ENCODE measurements at places on chromosomes 4 and X. TPM values are rescaled to one million over a fixed set of nuclear protein-coding genes. Genes with fewer than 3 reads are reported as not detected.

SPARCL1 gene
- polyA plus RNA-seq: not detected

VCX3B gene
- not detected for polyA plus RNA-seq

DNA sequence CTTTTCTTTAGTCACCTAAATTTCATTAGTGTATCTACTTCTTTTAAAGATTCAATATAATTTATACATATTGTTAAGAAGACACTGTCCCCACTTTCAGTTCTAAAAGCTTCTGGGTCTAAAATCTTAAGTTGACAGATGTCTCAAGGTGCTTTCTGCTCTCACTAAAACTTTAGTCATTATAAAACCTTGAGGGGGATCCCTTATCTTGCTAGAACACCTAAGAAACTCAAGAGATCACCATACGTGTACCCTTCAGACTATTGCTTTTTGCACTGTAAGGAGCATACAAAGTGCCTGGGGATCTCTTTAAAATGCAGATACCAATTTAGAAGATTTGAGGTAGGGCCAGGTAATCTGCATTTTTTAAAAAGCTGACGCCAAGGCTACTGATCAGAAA lies 30.1 kb downstream of the CYBB start:
- H3K36me3 ChIP-seq: no peaks in the 10 kb centered on the region
- H3K27me3 ChIP-seq: peaks cover 8% of the 10 kb centered on the region
- DNase-seq: no peak
- no peaks in the 10 kb centered on the region for H3K4me1 ChIP-seq

DNA sequence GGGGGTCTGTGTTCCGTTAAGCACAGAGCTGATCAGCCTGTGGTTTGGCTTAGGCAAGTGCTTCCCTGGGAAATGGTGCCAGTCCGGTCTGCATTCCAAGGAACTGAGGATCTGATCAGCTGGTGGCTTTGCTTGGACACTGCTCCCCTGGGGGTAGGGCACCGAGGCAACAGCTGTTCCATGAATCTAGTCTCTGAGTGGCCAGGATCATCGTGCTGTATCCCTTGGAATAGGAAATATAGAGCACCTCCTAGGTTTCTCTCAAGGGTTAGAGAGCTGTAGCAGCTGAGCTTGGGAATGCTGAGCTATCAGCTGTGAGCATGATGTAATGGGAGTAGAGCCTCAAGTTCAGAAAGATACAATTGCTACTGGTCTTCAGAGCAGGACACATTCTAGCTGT lies 863.9 kb downstream of the RAPGEF2 start:
- H3K36me3 ChIP-seq: no peaks in the 10 kb centered on the region
- no peaks in the 10 kb centered on the region for H3K27me3 ChIP-seq
- no peak overlapping the region for H3K4me3 ChIP-seq
- no peak overlapping the region for H3K27ac ChIP-seq
- no peaks in the 10 kb centered on the region for H3K4me1 ChIP-seq

DNA sequence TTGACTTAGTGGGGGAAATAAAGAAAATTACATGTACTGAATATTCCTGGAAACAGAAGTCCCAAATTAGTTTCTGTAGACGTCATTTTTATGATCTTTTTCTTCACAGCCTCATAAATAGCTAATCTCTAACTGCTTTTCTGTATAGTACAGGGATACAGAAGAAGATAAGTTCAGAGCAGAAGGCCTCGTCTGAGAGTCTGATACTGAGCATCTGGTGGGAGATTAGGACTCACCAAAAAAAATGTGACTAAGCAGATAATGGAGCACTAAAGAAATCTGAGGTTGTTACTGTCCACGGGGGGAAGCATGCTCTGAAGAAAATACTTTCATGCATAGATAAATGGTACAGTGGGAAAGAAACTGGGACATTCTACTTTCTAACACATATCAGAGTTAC lies 115.3 kb upstream of the TRPC5 start:
- peaks cover 4% of the 10 kb centered on the region for H3K27me3 ChIP-seq
- H3K4me1 ChIP-seq: no peaks in the 10 kb centered on the region
- no peak overlapping the region for H3K27ac ChIP-seq
- H3K36me3 ChIP-seq: no peaks in the 10 kb centered on the region
- DNase-seq: no peak

Data from IMR-90 (cell line).